ENCODE measurements at places on chromosomes 12 and 14. TPM values are rescaled to one million over a fixed set of nuclear protein-coding genes. Genes with fewer than 3 reads are reported as not detected.

The CYP46A1 gene
- total RNA-seq: 0.14 TPM

The DDN gene
- 0.66 TPM for total RNA-seq

The TAS2R31 gene
- total RNA-seq: not detected

The NANOG gene
- total RNA-seq: not detected

The BBOF1 gene
- 2.7 TPM for total RNA-seq

The KRT75 gene
- total RNA-seq: 0.29 TPM

The KTN1 gene
- 114 TPM for total RNA-seq

The KRT73 gene
- not detected for total RNA-seq
